ENCODE measurements at places on chromosomes 5 and 9.
A peak's percentile ranks its signal among the peaks of the same experiment; 100 is the strongest.

GRCh38 chr9:125759764-125760129 lies 12.6 kb downstream of the PBX3 start:
- DNase-seq = no peak

DNA sequence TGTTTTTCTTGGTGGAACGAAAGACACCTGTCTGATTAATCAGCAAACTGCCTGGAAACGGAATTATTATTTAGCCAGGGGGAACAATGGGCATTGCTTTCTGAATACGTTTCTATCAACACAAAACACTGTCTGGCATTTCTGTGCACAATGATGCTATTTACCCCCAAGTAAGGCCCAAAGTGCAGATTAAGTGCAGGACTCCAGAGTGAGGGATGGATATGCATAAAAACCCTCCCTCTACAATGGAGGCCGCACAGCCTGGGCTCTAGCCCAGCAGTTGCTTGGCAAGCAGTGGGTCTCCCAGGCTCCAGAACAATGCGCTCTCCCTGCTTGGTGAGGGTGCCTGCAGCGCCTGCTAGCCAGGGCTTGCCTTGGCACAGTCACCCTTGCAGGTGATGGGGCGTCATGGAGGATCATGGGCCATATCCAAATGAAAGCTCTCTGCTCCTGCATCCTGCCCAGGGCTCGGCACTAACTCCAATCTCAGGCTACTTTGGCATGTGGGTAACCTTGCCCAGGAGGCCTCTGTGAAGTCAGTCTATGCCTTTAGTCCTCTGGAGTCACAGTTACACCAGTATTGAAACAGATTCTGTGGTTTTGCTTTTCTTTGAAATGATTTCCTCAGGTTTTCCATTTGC lies 11.5 kb upstream of the SPATA24 start:
- DNase-seq = no peak

- DNase-seq = no peak
Measured at GRCh38 chr9:127129718-127130085, 7.3 kb upstream of the ANGPTL2 start.

- no peak for DNase-seq
Measured at GRCh38 chr9:131707733-131708157, 32.1 kb downstream of the RAPGEF1 start.

DNA sequence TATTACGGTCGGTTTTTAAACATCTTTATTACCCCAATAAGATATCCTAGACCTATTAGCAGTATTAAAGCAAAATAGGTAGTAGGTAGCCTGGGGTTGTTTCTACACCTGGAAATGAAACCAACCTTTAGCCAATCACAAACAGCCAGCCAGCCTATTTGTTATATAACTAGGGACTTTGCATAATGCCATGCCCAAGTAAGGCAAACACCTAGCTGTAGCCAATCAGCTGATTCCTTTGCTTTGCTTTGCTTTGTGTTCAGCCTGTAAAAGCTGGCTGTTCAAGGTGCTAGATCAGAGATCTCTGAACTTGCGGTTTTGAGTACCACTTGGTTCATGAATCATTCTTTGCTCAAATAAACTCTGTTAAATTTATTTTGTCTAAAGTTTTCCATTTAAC lies 46.5 kb upstream of the SETD9 start:
- no peak for DNase-seq

GRCh38 chr9:32378496-32378895 lies 5.9 kb upstream of the ACO1 start:
- peak; percentile 23 for DNase-seq

- DNase-seq = no peak
Measured at GRCh38 chr9:90301277-90301653, 341.4 kb downstream of the DIRAS2 start.

DNA sequence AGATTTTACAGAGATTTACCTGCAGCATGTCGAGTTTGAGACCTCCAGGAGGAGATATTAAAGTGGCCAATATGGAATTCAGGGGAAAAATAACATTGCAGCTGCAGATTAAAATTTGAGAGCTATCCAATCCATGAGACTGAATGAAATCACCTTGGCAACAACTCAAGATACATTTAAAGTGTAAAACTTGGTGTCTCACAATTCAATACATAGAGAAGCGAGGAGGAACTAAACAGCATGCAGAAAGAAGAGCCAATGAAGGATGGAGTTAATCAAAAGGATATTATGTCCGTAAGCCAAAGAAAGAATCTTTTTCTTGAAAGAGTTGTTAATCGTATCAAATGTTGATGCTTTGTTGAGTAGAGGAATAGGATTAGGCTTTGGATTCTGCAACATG lies 455.1 kb downstream of the CDH18 start:
- no peak for DNase-seq

DNA sequence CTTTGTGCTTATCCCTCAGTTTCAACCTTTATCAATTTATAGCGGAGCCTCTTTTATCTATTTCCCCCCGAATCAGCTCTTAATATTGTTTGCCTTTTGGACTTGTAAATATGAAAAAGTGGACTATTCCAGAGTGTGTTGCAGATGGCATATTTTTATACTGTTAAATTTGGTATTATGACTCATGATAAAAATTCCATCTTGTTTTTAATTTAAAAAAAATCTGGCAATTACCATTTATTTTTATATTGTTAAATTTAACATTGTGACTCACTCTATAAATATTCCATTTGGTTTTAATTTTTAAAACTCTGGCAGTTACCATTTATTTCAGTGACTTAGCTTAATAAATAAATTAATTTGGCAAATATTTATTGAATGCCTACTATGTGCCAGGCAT lies 37.5 kb downstream of the RBM27 start:
- no peak for DNase-seq

DNA sequence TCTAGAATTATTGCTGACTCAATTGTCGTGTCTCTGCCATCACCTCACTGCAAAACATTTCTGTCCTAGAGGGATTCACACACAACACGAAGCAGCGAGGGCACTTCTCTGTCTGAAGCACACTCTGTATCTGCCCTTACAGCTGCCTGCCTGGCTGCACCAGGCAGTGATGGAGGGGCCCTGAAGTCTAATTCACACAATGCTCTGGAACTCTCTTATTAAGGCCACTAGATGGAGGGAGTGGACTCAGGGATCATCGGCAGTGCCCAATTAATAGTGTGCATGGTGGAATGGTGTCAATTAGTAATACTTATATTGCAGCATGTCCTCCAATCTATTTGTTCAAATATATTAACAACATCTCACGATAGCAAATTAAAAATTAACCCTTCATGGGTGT lies 157.5 kb upstream of the MAP1B start:
- DNase-seq = no peak

GRCh38 chr9:14127656-14128055 lies 186.3 kb downstream of the NFIB start:
- DNase-seq = no peak

DNA sequence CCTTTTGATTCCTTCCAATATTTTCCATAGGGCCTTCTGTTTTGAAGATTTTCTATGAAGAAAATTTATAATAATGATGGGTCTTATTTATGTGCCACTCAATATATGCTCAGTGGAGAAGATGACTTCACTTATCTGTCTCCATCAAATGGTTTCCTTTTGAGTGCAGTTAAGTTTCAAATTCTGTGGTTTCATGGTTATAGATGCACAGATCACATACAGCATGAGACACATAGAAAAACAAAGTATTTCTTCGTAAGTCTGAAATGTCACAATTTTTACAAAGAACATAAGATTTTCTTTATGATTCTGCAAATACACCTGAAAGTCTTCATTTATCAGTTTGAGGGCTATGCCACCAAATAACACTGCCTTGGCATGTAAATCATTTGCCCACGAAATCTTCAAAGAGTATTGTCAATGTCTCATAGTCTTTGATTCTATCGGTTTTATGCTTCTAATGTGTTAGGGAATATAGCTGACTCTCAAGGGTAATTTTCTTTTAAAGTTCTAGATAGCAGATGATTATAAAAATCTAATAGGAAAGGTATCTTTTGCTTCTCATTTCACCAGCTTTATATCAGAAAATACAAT lies 14.1 kb downstream of the CFAP95 start:
- no peak for DNase-seq

DNA sequence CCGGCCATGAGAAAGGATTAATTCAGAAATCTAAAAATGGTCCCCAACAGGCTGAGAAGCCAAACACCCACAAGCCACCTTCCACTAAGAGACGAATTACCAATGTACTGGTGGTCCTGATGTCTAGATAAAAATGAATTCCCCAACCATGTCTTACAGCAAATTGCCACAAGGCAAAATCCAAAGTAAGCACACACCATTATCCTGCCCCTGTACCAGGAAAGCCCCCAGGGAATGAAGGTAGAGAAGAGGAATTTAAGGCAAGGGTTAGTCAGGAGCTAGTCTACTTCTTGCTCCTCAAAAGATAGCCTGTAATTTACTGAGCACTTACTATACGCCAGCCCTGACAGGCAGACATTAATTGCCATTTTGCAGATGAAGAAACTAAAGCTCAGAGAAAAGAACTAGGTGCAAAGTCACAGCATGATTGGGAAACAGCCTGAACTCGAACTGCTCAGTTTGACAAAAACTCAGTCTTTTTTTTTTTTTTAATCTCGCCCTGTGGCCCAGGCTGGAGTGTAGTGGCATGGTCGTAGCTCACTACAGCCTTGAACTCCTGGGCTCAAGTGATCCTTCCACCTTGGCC lies 64.3 kb downstream of the RAPGEF1 start:
- no peak for DNase-seq

DNA sequence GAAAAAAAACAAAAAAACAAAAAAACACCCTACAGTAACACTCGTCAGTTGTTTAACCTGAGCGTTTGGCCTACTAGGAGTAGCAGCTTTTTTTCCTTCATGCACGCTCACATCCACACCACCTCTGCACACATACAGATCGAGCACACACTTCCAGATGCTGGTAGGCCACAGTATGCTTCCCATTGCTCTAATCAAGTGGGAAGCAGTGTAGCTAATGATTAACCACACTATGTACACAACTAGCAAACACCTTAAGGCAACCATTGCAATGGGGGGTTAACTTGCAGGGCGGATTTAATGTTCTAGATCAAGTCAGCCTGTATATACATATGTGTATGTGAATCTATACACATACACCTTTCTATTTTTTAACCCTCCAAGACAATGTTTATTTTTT lies 65.5 kb upstream of the GLRX start:
- DNase-seq = no peak

- DNase-seq = no peak
Measured at GRCh38 chr9:107557236-107557990, 67.8 kb upstream of the KLF4 start.

DNA sequence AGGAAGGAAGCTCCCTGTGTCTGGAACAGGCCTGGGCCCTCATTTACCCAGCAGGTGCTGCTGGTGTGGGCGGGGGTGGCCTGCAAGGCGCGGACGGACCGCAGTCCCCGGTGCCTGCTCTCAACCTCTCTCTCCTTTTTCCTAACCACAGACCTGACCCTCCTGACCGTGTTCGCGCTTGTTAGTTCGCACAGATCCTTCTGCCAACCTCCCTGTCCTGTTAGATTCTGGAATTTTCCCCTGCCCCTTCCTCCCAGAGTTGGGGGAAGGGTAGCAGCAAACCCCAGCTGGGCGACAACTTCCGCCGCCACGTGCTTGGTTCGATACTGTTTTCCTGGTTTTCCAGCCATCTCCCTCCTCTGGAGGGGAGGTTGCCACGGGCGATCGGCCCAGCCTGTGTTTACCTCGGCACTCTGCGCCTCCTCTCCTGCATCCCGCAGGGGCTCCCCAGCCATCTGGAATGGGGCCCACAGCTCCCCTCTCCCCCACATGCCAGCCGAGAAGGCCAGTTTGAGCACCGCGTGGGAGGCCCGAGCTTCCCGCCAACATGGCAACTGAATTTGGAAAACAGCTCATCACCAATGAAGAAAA lies 70.8 kb upstream of the UNC5A start:
- no peak for DNase-seq

DNA sequence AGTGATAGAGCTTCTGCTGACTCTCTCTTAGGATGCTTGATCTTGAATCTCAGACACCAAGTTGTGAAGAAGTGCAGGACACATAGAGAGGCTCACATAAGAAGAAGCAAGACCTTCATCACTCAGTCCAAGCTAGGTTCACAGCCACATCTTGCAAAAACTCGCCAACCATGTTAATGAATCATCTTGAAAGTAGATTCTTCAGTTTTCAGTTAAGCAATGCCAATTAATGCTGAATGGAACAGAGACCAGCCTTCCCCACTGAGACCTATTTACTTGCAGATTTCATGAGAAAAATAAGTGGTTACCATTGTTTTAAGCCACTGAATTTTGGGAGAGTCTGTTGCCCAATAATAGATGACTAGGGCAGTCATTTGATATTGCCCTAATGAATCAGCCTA lies 217.7 kb upstream of the EDIL3 start:
- DNase-seq = no peak

GRCh38 chr5:127056896-127057295 lies 16.4 kb downstream of the C5orf63 start:
- no peak for DNase-seq

- no peak for DNase-seq
Measured at GRCh38 chr9:72894342-72894741, 58.5 kb downstream of the ALDH1A1 start.

DNA sequence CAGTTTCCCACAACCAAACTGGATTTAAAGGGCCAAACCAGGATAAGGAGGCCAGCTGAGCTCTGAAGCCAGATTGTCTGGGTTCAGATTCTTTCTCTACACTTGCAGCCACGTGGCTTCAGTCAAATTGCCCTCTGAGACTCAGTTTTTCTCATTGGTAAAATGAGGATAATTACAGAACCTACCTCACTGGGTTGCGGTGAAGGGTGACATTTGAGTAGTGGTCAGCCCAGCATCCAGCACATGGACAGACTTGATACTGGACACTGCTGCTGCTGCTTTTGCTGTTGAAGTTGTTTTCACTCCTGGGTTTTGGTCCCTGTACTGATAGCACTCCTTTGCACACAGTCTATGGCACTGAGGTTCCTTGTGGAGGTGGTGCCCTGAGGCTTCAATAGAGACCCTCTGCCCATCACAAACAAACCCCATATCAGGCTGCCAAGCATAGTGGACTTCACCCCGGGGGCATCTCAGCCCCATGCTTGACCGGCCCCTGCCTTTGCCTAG lies 25.7 kb upstream of the CDKN2AIPNL start:
- DNase-seq = no peak

GRCh38 chr5:6596388-6596787 lies 36.5 kb downstream of the NSUN2 start:
- no peak for DNase-seq

DNA sequence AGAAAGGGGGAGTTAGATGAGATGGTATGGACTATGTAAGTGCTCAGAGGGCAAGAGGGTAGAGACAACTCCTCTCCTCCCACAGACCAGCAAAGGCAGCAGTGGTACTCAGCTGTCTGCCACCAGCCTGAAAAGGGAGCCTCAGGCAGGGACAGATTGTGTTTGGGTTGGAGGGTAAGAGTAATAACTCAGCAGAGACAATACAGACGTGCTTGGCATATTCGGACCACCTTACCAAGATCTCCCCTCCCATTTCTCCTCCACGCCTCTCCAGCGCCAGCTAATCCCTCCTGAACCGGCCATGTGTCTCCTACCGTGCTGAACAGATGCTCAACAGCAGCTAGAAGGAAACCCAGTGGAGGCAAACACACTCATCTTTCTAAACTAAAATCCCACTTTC lies 180.8 kb downstream of the ASTN2 start:
- DNase-seq = no peak

- no peak for DNase-seq
Measured at GRCh38 chr5:121218086-121218485, 633.6 kb upstream of the FTMT start.
